ENCODE measurements at places on chromosomes 7 and 10.

DNA sequence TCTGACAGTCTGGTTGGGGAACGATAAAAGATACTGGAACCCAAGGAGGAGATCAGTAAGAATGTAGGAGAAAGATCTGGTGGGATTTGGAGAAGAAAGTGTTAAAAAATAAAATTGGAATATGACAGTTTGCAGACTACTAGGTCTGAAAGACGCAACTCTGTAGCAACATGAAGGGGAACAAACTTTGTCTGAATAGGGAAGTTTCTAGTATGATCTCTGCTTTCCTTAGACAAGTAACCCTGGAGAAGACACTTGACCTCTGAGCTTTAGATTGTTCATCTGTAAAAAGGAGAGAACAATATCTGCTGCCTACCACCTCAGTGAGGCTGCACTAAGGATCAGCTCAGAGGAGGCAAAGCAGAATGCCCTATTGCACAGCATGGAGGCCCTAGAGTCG, 3.0 kb upstream of the PRSS1 start:
- no peak for DNase-seq

DNA sequence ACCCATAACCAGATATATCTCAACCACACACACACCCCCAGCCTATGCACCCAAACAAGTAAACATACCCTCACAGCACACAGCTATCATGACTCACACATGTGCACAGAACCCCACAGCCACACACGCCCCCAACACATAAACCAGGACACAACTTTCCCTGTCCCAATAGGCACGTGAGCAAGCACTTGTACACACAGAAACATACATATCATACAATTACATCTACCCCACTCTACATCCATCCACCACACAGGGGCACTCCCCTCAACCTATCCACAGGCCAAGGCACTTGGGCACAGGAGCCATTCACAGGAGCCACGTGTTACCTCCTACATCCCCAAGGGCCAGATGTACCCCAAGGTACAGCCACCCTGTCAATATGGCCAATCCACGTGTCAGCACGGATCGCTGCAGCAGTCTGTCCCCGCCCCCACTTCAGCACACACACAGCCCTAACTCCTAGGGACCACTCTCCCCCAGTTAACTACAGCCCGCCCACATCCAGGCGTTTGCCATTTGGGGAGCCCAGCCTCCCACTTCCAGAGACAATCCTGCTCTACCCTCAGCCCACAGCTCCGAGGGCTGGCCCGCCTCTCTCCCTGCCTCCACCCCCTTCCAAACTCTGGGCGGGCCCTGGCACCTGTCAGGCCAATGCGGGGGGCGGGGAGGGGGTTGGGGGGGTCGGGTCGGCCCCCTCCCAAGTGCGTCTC, 163.5 kb downstream of the SH3PXD2A start:
- DNase-seq: no peak

DNA sequence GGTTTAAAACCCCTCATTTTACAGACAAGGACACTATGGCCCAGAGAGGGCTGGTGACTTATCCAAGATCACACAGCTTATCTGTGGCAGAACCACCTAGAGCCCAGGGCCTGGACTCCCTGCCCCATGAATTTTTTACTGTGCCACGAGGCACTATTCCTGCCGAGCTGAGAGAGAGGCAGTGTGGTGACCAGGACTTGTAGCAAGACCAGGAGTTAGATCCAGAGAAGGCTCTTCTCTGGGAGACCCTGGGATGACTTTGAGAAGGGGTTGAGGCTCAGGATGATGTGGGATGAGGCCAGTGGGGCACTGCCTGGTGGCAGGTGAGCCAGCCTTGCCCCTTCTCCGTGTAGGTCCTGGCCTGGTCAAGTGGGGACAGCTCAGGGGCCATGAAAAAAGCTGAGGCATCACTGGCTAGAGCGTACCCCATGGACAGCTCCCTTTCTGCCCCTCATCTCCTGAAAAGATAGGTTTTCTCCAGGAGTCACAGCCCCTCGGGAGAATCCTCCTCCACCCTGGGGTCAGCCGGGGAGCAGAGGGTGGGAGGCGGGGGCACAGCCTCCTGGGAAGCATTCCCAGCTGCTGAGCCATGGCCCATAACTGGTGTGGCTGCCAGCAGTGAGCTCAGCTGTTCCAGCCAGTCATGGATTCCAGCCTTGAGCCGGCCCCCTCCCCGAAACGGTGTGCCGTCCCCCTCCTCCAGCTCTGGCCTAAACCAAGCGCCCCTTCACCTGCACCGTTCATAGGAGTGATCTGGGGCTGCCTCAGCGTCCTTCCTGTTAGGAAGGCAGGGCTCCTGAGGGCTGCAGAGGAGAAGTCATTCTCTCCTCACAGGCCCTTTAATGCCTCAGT, 5.8 kb downstream of the FLNC start:
- DNase-seq: no peak

DNA sequence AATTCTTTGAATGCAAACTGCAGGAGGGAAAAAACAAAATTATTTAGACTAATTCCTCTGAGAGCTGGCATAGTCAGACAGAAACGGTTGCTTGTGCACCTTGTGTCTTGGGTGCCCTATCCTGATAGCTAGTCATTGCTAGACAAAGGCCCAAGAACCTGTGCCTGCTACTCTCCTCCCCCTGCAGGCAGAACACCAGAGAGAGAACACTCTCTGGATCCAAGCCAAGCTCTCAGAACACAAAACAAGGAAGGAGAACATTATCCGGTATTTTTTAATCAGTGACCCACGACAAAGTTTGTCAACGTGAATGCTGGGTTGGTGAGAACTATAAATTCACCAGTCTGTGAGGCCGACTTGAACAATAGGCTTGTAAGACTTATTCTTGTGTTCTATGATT, 18.8 kb upstream of the PPP1R9A start:
- DNase-seq: peak; percentile 59

- DNase-seq: peak; percentile 29
Measured at GRCh38 chr7:34184466-34184865, 279.1 kb downstream of the BMPER start.

DNA sequence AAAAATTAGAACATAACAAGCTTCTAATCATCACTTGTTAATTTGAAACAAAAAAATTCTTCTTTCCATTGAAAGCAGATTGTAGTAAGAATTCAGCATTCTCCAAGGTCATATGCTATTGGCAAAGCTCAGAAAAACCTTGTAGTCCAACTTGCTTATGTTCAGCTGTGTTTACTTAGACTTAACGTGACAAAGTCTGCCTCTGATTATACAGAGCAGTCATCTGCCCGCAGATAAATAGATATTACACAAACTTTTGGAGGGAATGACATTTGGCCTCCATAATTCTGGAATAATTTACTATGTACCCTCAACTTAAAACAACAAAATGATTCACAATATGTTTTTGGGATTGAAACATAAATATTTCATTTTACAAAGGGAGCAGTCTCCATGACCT, 45.8 kb downstream of the MKX start:
- DNase-seq: no peak

DNA sequence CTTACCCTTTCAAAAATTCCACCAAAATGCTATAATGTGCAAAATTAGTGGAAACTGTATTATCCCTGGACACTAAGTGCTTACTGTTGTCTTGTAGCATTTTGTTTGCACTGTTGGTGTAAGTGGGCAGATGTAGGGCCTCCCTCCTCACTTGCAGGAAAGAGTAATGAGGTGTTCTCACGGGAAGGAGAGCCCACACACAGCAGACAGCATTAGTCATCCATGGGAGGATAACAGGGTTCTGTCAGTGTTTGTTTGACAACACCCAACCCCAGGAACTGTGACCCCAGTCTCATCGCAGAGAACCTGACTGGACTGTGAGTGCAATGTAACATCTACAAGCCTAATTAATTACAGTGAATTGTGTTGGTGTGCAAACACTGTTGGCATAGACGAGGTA, 58.7 kb upstream of the VSTM2A start:
- no peak for DNase-seq

- DNase-seq: no peak
Measured at GRCh38 chr7:6438427-6438826, 9.3 kb downstream of the DAGLB start.

GRCh38 chr7:44068054-44068453, 2.7 kb upstream of the PGAM2 start:
- no peak for DNase-seq

DNA sequence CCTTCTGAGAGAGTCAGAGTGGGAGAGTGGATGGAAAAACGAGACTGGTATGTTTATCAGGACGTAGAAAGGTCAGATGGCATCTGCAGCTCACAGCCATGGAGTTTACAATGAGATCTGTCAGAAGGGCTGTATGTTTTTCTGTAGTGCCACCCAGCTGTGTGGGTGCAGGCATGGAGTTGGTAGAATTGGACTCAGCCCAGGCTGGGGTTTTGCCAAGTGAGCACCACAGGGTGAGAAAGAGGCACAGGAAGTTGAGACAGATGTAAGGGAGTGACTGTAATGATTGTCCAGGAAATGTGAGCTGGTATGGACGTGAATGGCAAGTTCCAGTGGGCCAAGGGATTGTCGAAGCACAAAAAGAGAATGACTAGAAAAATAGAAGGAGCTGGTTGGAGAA, 9.1 kb upstream of the ZYX start:
- peak; percentile 96 for DNase-seq

- DNase-seq: no peak
Measured at GRCh38 chr10:114576716-114577115, 81.4 kb downstream of the ABLIM1 start.

GRCh38 chr10:117989962-117990361, 56.8 kb downstream of the RAB11FIP2 start:
- no peak for DNase-seq

DNA sequence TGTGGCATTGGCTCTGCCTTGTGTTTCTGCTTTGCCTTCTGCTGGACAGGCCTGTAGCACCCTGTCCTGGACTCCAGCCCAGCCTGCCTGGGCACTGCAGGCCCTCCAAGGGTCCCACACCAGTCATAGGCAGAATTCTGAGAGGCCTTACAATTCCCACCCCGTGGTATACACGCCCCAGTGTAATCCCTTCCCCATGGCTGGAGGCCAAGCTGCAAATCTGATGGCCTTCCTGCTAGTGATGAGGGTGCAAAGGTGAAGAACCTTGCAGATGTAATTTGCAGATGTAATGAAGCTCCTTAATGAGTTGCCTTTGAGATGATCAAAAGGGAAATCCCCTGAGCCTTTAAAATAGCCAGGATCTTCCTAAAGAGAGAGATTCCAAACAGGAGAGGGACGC, 325.1 kb upstream of the ZNF32 start:
- DNase-seq: no peak

DNA sequence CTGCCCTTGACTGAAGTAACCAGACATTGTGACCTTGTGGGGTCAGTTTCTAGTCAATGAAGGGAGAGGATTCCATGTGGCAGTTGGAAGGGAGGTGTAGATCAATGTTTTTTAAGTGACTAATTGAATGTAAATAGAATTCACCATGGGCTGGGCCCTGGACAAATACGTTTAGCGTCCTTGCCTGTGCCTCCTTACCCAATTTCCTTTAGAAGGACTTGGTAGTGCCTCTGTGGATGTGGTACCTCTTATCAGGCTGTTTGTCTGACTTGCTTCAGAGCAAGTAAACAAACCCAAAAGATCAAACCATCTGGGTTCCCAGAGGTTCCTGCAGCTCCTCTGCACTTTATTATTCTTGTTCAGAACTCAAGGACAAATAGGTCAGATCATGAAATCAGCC, 4.3 kb upstream of the KAT6B start:
- DNase-seq: no peak

DNA sequence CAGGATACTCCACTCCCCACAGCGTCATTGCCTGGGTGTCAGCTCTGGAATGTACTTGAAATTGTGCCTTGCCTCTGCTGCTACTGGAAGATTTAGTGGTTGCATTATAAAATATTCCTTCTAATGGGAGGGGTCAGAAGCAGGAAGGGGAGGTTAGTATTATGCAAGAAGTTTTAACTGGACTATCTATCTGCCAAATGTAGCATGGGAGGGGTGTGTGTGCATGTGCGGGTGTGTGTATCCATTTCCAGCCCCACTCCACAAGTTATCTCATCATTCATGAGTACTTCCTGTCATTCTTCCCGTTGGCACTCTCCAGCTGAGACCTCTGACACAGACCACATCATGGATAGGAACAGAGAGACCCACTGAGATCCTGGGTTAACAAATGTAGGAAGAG, 13.4 kb downstream of the MBL2 start:
- no peak for DNase-seq

GRCh38 chr7:36967387-36967786, 243.1 kb upstream of the AOAH start:
- DNase-seq: peak; percentile 73

- DNase-seq: peak; percentile 62
Measured at GRCh38 chr10:12709000-12709401, 292.5 kb downstream of the CCDC3 start.

DNA sequence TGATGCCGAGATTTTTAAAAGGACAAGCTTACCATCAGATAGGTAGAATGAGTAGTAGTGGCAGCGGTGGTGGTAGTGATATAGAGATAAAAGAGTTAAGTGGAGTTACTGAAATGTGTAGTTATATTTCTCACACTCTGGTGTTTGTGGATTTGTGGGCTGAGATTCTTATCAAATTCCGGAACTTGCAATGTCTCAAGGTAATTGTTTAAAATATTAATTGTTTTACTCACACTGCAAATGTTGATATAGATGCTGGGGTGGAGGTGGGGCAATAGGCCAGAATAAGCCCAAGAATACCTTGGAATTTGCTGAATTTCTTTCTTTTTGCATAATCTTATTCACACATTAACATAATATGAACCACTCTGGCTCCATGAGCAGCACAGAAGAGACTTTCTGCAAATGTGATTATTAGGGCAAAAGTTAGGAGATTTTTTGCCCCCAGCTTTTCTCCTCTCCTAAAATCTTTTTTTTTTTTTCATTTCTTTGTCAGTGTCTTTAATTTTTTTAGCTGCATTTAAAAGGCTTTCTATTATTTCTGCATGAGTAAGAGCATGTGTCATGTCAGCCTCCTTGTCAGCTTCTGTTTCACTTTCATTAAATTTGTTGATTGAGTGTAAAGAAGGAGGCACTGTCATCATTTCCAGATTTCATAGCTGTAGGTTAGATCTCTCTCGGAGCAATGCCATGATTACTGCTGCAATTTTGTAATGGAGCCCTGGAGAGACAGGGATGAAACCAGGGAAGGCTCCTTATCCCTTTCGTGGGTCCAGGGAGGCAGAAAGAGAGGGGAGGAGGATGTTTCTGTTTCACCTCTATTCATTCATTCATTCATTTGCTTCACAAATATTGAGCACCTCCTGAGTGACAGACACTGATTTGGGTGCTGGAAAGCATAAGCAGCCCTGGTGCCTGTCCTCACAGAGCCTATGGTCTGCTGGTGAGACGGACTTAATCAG, 13.1 kb upstream of the SGMS1 start:
- no peak for DNase-seq

GRCh38 chr10:128476845-128477244, 350.6 kb upstream of the MKI67 start:
- no peak for DNase-seq
